ENCODE measurements at places on chromosomes 16 and 17.

- DNase-seq: peak; percentile 84
Observed at GRCh38 chr17:56822725-56823124, 11.0 kb downstream of the C17orf67 start.

GRCh38 chr17:48215583-48216139 is 108.1 kb downstream of the SNX11 start:
- DNase-seq: peak; percentile 83

- DNase-seq: no peak
Observed at GRCh38 chr17:5952518-5952917, 117.7 kb upstream of the WSCD1 start.

GRCh38 chr17:62664336-62665120 is 37.1 kb downstream of the MRC2 start:
- DNase-seq: no peak

DNA sequence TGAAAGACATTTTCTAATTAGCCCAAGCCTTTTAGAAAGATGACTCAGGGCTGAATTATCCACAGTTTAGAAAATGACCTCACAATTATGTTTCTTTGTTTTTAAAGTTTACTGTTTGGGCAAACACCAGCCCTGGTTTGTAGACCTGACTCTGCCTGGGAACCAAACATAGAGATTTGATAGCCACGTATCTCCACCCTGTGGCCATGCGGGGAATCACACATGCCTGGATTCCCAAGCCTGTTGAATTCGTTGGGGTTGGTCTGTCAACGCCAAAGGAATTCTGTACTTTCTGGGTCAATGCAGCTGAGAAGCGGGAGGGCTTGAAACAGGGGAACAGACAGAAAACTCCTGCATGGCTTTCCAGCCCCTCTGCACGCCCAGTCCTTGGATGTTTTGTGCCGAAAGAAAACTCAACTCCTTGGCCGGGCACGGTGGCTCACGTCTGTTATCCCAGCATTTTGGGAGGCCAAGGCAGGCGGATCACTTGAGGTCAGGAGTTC is 26.9 kb downstream of the CD300A start:
- peak; percentile 77 for DNase-seq

GRCh38 chr16:71489122-71489521 is at the start of gene ZNF19:
Gene ZNF19, minus strand, starts transcription at chr16:71489324. Its CDS starts 7,210 bp downstream, at chr16:71482114.
- DNase-seq: no peak

GRCh38 chr17:68878226-68878885 is 76.8 kb downstream of the ABCA8 start:
- DNase-seq: no peak

- DNase-seq: peak; percentile 87
Observed at GRCh38 chr17:39928858-39929645, 1.5 kb downstream of the LRRC3C start.

GRCh38 chr17:33623841-33624240 is 330.7 kb upstream of the ASIC2 start:
- no peak for DNase-seq

- DNase-seq: no peak
Observed at GRCh38 chr17:61475726-61476125, 23.5 kb downstream of the TBX4 start.

DNA sequence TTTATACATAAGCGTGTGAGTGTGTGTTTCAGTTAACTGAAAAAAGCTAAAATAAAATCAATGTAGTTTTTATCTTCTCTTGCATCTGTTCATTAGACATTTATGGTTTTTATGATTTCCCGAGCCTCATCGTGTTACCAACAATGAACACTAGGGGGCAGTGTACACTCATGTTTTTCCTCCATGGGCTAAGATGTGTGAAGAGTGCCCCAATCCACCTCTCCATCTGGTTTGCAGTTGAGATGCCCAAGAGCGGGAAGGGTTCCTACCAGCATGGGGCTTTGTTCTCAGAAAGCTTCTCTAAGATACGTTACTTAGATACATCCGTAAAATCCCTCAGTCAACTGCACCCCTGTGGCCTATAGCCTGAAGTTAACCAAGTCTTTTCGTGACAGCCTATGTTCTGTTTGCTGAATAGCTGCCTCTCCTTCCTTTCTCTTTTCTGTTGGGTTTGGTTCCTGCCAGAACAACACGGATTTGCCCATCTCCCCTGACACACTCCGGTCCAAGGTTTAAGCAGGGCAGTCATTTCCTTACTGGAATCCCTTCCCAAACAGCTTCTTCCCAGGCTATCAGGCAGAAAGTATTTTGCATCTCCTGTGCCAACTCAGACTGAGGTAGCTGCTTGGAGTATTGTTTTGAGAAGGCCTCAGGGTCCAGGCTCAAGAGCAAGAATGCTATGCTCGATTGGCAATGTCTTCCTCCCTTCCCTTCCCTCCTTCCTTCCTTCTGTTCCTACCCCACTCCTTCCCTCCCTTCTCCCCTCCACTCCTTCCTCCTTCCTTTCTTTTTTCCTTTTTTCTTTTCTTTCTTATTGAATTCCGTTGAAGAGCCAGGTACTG is 12.9 kb upstream of the ELAC2 start:
- peak; percentile 75 for DNase-seq

DNA sequence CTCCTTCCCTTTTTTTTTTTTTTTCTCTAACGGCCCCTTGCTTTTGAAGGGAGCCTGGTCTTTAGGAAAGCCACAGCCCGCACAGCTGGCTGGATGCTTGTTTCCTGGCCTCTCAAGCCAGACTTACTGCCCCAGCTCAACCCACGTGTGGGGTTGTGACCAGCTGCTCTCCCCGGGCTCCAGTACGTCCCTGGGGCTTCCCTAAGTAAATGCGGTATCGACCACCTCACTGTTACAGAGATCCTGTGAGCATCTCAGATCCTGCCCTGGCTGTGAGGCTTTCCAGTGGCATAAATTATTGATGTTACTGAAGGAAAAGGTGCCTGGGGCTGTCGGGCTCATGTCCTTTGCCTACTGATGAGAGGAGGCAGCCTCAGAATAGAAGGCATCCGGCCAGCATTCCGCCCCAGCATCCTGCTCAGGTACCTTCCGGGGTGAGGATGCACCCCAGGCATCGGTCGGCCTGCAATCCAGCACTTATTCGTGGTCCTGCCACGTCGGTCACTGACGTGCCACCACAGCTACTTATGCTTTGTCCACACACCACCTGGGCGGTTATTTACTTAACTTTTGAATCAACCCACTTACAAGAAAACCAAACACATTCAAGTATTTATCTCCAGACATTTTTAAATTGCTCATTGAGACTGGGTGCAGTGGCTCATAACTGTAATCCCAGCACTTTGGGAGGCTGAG is 9.6 kb downstream of the GPRC5B start:
- no peak for DNase-seq

GRCh38 chr16:27824006-27824405 is 239.5 kb downstream of the GSG1L start:
- no peak for DNase-seq

GRCh38 chr16:54102888-54103866 is 183.4 kb downstream of the IRX3 start:
- DNase-seq: no peak

GRCh38 chr16:19601083-19601976 is 45.8 kb downstream of the VPS35L start:
- peak; percentile 78 for DNase-seq

GRCh38 chr17:45353043-45353442 is 36.2 kb upstream of the MAP3K14 start:
- peak; percentile 39 for DNase-seq

- peak; percentile 46 for DNase-seq
Observed at GRCh38 chr17:62804822-62805221, 3.3 kb downstream of the MARCHF10 start.

- DNase-seq: no peak
Observed at GRCh38 chr16:53693320-53693719, 10.3 kb downstream of the RPGRIP1L start.

GRCh38 chr17:77882481-77883212 is 75.9 kb upstream of the TNRC6C start:
- no peak for DNase-seq

GRCh38 chr16:8676737-8677375 is 2.4 kb downstream of the ABAT start:
- no peak for DNase-seq

- no peak for DNase-seq
Observed at GRCh38 chr16:68351991-68352431, 41.2 kb downstream of the PRMT7 start.

DNA sequence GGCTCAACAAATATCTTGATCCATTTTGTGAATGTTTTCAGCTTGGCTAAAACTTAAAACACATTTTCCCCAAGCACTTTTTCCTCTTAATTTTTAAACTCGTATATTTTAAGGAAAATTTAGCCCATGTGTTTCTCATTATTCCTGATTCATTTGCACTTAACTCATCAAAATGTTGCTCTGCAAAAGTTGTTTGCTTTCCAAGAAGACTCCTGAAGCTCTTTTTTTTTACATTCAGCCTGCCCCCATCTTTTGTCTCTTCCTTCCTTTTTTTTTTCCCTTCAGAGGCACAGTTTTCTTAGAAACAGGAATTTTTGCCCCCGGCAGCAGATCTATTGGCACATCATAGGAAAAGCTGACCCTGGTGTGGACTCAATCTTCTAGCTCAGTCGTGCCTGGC is 155.0 kb upstream of the SALL1 start:
- no peak for DNase-seq

DNA sequence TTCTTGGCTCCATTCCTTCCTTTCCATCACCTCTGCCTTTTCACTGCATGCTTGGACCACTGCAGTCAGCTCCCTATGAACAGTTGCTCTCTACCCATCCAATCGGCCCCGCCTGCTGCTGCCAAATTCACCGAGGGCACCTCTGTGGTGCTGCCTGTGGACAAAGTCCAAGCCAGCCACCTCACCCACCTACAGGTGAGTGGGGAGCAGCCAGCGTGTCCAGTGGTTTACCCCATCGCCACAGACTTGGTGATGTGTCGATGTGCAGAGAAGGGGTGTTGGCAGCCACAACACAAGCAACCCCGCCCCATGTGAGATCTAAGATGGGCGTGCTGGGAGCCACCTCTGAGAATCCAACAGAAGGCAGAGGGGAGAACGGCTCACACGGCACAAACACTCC is 43.7 kb upstream of the STH start:
- no peak for DNase-seq

GRCh38 chr17:73720187-73720834 is 76.1 kb upstream of the SDK2 start:
- no peak for DNase-seq

DNA sequence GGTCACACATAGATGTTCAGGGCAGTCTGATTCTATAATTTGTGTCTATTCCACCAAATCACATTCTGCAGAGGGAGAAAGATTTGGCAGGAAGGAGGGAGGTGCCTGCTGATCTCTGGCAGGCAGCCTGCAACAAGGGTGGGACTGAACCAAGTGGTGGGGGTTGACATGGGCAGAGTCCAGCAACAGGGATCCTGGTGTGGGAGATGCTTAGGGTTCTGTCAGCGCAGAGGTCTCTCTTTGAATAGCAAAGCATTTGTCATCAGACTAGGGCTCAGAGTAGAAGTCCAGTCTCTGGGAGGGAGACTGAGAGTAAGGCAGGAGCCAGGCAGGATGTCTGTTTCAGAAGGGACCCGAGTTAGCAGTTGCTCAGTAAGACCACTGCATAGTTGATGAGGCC is 94.6 kb downstream of the UTP18 start:
- no peak for DNase-seq

DNA sequence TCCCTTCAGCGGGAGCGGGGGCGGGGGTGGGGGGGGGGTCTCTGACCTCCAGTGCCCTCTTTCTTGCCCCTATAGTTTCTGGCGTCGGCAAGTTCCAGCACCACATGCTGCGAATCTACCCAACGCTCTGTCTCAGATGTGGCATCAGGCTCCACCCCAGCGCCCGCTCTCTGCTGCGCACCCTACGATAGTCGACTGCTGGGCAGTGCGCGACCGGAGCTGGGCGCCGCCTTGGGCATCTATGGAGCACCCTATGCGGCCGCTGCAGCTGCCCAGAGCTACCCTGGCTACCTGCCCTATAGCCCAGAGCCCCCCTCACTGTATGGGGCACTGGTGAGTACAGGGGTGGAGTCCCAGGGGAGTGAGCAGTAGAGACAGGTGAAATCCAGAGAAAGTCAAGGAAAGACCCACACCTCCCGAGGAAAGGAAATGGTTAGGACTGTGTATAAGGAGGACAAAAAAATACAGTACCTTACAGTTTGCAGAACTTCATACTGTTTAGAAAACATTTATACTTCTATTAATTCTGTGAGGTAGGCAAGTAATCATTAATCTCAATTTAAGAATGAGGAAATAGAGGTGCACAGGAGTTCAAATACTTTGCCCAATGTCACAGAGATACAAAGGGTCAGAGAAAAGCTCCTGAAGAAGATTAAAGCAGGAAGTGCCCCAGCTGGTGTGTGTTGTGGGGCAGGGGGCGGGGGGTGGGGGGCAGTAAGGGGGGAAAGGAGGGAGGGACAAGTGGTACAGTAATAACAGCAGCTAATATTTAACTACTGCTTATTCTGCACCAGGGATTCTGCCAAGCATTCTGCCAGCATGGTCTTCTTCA is 2.5 kb downstream of the IRX6 start:
- DNase-seq: no peak

- no peak for DNase-seq
Observed at GRCh38 chr17:49132317-49132698, 261 bp upstream of the B4GALNT2 start.

DNA sequence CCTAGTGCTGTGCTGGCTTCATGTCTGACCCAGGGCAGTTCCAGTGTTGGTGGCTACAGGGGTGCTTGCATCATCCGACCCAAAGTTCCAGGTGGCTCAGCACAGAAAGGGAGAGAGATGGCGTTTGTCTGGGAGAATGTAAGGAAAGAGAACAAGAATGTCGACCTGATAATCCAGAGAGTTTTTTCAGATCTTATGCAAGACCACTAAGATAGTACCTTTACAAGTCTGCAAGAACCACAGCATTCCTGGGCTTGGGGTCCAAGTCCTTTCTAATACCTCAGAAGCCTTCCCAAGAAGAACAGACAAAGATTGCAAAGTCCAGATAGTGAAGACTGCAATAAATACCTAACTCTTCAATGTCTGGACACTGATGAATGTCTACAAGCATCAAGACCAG is 363.0 kb upstream of the TOM1L1 start:
- DNase-seq: no peak

- DNase-seq: no peak
Observed at GRCh38 chr16:49283376-49284049, 1.9 kb upstream of the CBLN1 start.

GRCh38 chr17:37483311-37484039 is 6.2 kb upstream of the DUSP14 start:
- DNase-seq: peak; percentile 35

DNA sequence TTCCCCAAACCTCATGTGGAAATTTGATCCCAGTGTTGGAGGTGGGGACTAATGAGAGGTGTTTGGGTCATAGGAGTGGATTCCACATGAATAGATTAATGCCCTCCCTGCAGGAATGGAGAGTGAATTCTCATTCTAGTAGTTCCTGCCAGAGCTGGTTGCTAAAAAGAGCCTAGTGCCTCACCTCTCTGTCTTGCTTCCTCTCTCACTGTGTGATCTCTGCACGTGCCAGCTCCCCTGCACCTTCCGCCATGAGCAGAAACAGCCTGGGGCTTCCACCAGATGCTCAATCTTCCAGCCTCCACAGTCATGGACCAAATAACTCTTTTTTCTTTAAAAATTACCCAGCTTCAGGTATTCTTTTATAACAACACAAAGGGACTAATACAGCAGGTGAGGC is 72.9 kb upstream of the CLEC3A start:
- no peak for DNase-seq
